Effector CD4-positive, alpha-beta T cell (primary cell): ENCODE measurements at places on chromosomes 5 and 9.

GRCh38 chr9:134504106-134504385 lies 137.6 kb upstream of the COL5A1 start:
- no peak for DNase-seq

- no peak for DNase-seq
Measured at GRCh38 chr5:127894461-127894860, 189.1 kb upstream of the SLC12A2 start.

- peak; percentile 52 for DNase-seq
Measured at GRCh38 chr5:175696139-175696854, 38.4 kb downstream of the HRH2 start.

DNA sequence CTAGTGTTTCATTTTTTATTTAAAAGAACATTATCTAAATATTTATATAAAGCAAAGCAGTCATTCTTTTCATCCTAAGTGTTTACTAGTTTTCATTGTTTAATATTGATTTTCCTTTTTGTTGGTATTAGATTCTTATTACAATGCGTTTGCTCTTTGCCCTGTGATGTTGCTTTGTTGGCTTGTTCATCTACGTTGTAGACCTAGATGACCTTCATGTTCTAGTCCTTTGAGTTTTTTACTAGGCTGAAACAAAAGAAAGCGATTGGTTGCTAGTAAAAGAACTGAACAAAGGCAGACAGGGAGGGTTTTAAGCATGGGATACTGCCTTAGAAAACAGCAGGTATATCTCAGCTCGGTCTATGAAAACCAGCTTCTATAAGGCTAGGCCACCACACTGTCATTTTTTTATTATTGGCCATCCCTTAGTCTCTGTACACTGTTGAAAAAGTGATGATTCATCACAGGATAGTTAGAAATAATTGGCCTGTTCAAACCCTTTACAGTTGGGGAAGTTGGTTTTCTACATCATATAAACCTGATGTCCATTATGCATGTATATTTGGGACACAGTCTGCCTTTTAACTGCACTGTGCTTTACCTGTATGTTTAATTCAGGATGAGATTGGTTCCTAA lies 119.0 kb downstream of the ZCCHC7 start:
- no peak for DNase-seq

- DNase-seq = no peak
Measured at GRCh38 chr5:127878174-127878750, 175.1 kb downstream of the CCDC192 start.

DNA sequence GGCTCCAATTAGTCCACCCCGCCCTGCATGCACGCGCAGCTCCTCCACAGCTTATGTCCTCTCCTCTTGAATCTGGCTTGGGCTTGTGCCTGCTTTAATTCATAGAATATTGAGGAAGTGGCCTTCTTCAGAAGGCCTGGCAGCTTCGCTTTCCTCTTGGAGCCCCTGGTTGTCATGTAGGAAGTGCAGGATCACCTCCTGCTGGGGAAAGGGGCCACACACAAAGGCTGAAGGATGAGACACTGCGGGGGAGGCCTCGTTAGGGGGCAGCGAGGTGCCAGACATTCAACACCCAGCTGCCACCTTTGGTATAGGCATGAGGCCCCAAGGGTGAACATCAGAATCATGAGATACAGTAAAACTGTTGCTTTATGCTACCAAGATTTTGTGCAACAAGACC lies 2.7 kb upstream of the CNOT6 start:
- DNase-seq = no peak

- no peak for DNase-seq
Measured at GRCh38 chr5:6632324-6632887, 438 bp downstream of the NSUN2 start.
